Bronchial epithelial cell (primary cell): ENCODE measurements at places on chromosomes 5 and 9.

- no peak for DNase-seq
Measured at GRCh38 chr9:34419716-34420504, 38.5 kb downstream of the FAM219A start.

DNA sequence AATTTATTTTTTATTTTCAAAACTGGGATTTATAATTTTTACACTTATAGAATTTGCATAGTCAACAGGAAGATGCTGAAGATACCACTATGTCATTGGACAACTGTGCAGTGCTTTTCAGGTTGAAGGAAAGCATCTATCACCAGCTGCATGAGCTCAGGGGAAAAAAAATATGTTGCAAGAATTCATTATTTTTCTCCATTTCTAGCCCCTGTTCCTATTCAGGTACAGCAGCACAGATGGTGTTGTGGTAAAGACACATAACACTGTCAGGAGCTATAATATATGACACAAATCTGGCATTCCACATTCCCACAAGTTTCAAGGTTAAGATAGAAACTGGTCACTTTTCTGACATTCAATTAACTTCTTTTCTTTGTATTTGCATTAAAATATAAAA, 1088.6 kb downstream of the MAT2B start:
- no peak for DNase-seq

- DNase-seq: no peak
Measured at GRCh38 chr9:27303219-27303618, 6.3 kb upstream of the EQTN start.

DNA sequence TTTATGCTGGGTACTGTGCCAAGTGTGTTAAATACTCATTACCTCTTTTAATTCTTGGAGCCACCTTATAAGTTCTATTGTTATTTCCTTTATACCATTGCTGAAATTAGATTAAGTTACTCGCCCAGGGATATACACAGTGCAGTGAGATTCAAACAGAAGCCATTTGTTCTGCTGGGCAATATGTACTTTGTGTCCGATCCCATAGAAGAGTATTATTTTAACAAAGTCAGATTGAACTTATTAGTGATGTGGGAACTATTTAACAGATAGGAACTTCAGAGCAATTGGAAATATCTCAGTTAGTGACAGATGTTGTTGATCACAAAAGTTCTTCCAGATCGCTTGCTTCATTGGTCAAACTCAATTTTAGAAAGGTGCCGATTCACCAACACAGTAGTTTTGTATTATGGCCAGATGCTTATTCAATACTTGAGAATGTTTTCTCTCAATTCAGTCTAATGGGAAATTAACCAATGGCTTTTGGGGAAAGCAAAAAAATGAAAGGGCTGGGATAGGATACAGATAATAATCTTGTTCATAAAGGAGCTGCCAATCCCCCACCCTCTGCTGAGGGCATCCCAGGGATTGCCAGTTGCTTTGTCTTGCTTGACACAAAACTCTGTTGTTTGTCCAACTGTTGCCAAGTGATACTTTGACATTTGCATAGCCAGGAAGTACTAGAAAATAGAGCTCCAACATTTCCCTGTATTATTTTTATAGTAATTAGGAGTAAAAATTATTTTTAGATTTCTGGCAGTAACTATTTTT, 94.8 kb upstream of the SEMA6A start:
- DNase-seq: no peak

GRCh38 chr9:86809759-86810367, 137.4 kb downstream of the GAS1 start:
- no peak for DNase-seq

DNA sequence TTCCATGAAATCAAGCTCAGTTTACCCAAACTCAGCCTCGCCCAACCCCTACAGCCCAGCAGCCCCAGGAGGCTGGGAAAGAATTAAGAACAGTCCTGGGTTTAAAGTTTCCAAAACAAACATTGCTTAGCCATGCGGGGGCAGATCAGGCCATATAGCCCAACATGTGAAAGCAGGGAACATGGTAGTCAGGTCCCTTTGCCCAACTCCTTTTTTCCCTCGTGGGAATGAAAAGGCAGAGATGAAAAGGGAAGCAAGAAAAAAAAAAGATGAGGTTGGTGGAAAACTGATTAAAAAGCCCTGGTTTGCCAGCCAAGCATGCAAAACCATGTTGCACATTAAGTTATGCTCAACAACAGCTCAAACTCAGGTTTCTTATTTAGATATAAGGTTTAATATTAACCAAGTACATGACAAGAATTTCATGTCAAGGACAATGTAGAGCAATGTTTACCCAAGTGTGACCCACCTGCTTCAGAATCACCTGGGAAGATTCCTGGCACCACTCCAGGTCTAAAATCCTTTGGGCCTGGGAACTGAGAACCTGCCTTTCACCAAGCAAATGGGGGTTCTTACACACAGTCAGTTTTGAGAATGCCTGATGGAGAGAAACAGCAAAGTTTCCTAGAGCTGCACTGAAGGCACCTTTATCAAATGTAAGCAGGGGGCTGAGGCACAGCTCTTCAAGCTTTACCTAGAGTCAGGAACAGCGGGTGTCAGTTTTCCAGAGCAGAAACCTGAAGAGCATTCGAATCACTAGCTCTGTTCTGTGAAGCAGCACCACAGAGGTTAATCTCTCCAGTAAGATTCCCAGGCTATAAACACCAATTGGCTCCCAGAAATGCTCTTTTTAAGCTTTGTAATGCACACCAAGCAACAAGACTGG, 1.7 kb downstream of the FREM1 start:
- no peak for DNase-seq

DNA sequence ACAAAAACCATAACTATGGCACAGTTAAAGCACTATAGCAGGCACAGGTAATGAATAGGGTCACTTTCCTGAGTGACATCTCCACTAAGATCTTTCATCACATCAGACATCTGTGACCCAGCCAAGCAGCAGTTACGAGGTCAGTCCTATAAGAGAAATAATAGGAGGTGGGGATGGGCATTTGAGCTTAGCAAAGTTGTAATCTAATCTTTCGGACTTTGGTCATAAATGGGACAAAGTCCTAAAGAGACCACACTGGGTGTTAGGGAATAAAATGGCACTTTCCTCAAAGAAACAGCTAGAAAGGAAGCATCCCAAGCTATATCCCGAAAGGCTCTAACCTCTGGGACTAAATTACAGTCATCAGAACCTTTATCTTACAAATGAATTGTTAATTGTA, 432.2 kb downstream of the PIK3R1 start:
- no peak for DNase-seq

- no peak for DNase-seq
Measured at GRCh38 chr9:6889868-6890267, 132.1 kb downstream of the KDM4C start.

DNA sequence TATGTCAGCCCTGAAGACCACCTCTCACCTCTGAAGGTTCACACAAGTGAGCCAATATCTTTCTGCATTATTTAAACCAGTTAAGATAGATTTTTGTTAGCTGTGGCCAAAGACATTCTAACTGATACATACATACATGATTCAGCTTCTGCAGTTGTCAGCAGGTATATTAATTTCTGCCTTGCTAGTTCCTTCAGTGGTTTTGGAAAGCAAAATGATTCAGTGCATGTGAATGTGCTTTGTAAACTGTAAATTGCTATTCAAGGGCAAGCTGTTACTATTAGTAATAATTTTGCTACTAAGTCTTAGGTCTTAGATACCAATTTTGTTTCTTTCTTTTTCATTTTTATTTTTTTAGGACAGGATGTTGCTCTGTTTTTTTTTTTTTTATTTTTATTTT, 89.2 kb upstream of the ERBIN start:
- DNase-seq: peak; percentile 83
